Left lobe of liver (tissue), 2 donors: ENCODE measurements at places on chromosomes 2 and 18. TPM values are rescaled to one million over a fixed set of nuclear protein-coding genes. Genes with fewer than 3 reads are reported as not detected.

GRCh38 chr18:53319628-53320027 is 904.8 kb downstream of the MBD2 start:
- DNase-seq: peak; percentile 46

Gene VIL1
- total RNA-seq: 2.6 TPM

DNA sequence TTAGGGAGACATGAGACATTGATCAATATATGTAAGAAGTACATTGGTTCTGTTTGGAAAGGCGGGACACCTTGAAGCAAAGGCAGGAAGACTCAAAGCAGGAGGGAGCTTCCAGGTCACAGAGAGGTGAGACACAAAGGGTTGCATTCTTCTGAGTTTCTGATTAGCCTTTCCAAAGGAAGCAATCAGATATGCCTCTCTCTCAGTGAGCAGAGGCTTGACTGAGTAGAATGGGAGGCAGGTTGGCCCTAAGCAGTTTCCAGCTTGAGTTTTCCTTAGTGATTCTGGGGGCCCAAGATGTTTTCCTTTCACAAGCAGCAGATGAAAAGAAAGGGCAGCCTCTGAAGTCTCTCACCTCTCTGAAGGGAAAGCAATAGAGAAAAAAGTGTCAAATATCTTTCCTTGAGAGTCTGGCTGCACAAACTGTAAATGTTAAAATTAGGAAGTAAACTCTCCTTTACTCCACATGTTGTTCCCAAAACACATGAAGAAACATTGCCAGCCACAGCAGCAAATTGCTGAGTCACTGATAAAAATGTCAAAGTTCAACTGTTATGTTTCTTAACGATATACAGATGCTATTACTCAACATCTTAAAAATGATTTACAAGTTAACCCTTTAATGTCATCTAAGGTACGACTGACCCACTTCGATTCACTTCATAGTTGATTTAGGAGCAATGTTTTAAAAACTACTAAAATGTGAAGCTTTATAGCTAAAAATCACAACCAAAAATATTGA is 40.3 kb downstream of the CYB5A start:
- no peak for DNase-seq

DNA sequence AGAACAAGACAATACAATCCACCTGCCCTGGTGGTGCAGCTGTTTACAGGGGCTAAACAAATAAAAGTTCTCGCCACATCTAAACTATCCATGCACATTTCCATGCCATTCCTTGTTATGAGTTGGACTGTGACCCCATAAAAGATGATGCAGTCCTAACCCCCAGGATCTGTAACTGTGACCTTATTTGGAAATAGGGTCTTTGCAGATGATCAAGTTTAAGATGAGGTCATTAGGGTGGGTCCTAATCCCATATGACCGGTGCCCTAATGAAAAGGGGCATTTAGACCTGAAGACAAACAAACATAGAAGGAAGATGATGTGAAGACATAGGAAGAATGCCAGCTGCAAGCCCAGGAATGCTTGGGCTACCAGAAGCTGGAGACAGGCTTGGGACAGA is 28.2 kb downstream of the THNSL2 start:
- DNase-seq: no peak

GRCh38 chr2:61775956-61776570 is 77.8 kb downstream of the FAM161A start:
- no peak for DNase-seq

DNA sequence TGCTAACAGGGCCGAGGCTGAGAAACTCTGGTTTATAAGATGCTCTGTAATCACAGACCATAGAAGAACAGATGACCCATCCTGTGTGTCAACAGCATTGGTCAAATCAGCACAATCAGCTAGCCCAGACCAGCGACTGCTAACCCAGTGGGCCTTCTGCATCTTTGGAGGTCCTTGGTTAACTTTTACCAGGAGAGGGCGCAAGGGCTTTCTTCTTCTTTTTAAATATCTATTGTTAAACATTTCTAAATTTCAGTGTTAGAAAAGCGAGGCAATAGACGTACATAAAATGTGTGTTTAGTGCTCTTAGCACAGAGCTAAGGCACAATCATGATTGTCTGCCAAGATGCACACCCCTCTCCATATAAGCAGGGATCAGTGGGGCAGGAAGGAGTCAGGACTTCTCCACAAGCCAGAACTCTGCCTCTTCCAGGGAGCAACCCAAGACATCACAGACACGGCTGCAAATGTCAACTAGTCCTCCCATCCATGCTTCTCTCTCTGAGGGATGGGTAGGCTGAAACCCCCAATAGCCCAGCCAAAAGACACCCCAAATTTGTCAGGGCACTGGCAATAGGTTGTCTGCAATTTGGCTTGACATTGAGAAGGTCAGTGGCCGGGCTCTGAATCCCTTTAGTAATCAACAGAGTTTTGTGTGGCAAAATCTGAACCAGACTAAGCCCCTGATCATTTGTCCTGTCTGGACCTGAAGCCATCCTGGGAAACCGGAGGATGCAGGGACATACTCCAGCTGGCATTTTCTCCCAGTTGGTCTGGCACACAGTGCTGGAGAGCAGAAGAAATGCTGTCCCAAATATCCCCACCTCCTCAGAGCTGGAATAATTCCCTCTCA is 188.2 kb downstream of the BCL2 start:
- no peak for DNase-seq

- DNase-seq: peak; percentile 48
Measured at GRCh38 chr18:48790869-48791635, 159.7 kb downstream of the SMAD7 start.

Gene DAPL1
- total RNA-seq: not detected

Gene TSPYL6
- total RNA-seq: not detected

- DNase-seq: no peak
Measured at GRCh38 chr2:16655445-16655837, 10.2 kb downstream of the CYRIA start.

DNA sequence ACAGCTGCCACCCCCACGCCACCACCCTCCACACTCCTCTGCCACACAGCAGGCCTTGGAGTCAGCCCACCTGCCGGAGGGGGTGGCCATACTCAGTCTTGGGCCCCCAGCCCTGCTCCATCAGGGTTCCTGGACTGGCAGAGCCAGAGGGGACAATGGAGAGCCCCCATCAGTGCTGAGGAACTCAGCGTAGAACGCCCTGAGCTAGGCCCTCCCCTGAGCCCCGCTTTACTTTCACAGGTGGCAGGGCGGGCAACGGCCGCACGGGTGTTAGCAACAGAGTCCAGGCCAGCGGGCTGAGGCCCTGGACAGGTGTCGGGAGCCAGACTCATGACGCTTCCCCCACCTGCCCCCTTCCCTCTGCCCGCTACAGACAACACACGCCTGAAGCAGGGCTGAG is 47.1 kb downstream of the FOSL2 start:
- DNase-seq: no peak

Gene KIF1A
- total RNA-seq: 1.1 TPM

- DNase-seq: no peak
Measured at GRCh38 chr18:48715711-48716361, 177.0 kb downstream of the CTIF start.

DNA sequence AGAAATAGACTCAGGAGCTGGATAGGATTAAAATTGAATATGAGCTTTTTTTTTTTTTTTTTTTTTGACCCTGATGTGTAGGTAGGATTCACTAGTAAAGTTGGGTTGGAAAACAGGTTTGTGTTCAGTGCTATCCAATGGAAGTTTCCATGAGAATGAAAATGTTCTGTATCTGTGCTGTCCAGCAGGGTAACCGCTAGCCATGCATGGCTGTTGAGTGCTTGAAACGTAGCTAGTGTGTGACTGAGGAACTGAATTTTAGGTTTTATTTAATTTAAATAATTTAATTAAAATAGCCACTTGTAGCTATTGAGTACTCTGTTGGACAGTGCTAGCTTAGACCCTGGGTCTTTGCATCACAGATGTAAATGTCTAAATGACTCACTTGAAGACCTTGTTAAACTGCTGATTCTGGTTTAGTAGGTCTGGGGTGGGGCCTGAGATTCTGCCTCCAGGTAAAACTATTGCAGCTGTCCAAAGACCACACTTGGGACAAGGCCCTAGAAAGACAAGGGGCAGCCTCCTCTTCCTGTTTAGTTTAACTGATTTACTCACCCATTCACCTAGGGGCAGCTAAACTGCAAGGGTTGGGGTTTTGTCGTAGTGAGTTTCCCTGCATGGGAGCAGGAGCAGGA is 84.7 kb upstream of the STON1 start:
- DNase-seq: no peak

- DNase-seq: no peak
Measured at GRCh38 chr2:214960677-214961076, 151.2 kb upstream of the BARD1 start.

DNA sequence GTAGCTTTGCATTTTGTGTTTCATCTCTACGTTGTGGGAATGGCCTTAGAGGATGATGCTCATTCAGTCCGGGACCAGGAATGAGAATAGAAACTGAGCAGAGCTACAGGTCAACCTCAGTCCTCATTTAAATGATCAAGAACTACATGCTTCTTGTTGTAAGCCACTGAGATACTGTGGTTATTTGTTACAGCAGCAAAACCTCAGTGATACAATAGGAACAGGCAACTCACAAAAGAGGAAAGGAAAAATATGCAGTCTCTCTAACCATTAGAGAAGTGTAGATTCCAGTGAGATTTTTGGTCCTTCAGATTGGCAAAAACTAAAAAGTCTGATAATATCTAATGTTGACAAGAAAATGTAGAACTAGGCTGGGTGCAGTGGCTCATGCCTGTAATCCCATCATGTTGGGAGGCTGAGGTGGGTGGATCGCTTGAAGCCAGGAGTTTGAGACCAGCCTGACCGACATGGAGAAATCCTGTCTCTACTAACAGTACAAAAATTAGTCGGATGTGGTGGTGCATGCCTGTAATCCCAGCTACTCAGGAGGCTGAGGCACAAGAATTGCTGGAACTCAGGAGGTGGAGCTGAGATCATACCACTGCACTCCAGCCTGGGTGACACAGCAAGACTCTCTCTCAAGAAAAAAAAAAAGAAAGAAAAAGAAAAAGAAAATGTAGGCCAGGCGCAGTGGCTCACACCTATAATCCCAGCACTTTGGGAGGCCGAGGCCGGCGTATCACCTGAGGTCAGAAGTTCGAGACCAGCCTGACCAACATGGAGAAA is 13.3 kb downstream of the CHCHD5 start:
- no peak for DNase-seq

Gene CRYGD
- not detected for total RNA-seq

Gene PAIP2B
- total RNA-seq: 26.8 TPM

DNA sequence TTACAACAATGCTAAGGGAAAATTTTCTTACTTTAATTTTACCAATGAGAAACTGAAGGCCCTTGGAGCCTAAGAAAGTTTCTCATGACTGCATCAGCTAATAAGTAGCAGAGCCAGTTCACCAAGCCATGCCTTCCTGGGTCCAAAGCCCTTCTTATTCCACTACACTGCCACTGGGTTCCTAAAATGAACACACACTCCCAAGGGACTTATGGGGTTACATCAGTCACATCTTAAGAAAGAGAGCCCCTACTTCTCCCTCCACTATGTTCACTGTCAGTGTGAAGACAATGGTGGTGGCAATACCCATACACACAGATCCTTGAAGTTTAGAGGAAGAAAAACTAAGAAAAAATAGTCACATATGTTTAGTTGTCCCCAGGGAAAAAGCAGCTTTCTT is 20.6 kb downstream of the MBD2 start:
- no peak for DNase-seq

Gene SPATA3
- not detected for total RNA-seq

Gene AKAIN1
- total RNA-seq: 0.88 TPM

Gene RAB6D
- not detected for total RNA-seq

Gene RAB12
- total RNA-seq: 16.8 TPM

- DNase-seq: peak; percentile 62
Measured at GRCh38 chr2:108635630-108636354, 83.5 kb upstream of the RANBP2 start.

- DNase-seq: no peak
Measured at GRCh38 chr2:1997976-1998375, 253.7 kb upstream of the PXDN start.

DNA sequence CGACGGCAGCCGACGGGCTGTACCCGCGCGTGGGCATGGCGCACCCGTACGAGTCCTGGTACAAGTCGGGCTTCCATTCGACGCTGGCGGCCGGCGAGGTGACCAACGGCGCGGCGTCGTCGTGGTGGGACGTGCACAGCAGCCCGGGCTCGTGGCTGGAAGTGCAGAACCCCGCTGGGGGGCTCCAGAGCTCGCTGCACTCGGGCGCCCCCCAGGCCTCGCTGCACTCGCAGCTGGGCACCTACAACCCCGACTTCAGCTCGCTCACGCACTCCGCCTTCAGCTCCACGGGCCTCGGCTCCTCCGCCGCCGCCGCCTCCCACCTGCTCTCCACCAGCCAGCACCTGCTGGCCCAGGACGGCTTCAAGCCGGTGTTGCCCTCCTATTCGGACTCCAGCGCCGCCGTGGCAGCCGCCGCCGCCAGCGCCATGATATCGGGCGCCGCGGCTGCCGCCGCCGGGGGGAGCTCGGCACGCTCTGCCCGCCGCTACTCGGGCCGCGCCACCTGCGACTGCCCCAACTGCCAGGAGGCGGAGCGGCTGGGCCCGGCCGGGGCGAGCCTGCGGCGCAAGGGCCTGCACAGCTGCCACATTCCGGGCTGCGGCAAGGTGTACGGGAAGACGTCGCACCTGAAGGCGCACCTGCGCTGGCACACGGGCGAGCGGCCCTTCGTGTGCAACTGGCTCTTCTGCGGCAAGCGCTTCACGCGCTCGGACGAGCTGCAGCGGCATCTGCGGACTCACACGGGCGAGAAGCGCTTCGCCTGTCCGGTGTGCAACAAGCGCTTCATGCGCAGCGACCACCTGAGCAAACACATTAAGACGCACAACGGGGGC is 2.0 kb downstream of the SP9 start:
- DNase-seq: no peak

Gene UGT1A8
- total RNA-seq: 0.13 TPM

Gene CRACDL
- 0.30 TPM for total RNA-seq

Gene GNLY
- 0.68 TPM for total RNA-seq

GRCh38 chr2:53033411-53033810 is 734.2 kb upstream of the CHAC2 start:
- no peak for DNase-seq

DNA sequence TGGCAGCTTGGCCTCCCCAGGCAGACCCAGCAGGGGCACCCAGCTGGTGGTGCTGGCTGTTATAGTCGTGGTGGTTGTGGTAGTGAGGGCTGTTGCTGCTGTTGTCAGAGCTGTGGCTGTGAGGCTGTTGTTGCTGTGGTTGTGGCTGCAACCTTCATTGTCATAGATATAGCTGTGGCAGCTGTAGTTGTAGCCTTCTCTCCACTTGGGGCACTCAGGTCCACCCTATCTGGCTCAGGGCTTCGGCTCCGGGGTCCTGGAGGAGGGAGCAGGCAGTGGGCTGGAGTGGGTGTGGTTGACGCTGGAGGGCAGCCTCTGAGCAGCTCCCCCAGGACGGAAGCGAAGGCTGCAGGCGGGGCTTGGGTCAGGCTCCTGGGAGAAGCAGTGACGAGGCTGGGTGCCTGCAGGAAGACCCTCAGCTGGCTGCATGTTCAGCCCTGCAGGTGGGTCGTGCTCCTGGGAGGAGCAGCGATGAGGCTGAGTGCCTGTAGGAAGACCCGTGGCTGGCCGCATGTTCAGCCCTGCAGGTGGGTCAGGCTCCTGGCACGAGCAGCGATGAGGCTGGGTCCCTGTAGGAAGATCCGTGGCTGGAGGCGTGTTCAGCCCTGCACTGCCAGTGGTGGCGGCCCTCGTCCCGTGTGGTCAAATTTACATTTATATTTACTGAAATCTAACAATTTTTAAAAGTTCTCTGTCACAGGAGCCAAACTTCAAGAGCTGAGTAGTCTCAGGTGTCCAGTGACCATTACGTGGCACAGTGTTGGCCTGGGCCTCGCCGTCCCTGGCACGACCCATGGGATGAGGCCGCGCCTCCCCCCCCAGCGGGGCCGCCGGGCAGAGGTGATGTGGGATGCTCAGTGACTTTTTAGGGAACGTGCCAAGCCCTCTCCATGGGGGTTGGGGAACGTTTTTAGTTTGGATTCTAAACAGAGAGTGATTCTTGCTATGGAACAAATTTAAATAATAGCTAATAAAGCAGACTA is 79.2 kb upstream of the PXDN start:
- DNase-seq: no peak
